ENCODE measurements at places on chromosomes 3 and 15.

- DNase-seq: no peak
Measured at GRCh38 chr15:67805666-67806516, 19.4 kb upstream of the SKOR1 start.

DNA sequence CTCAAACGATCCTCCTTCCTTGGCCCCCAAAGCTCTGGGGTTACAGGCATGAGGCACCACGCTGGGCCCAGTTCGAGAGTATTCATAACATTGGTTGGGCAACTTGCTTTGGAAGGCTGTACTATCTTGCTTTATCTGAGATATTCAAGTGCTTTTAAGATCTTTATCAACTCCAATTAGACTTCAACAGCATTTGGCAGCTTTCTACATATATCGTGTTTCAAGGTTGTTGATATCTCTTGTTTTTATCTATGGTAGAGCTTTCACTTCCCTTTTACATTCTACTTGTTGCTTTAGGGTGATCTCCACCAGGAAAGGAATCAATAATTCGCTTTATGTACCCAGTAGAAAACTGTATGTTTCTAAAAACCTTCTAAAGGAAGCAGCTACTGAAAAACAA, 395.3 kb downstream of the IL5RA start:
- DNase-seq: no peak

DNA sequence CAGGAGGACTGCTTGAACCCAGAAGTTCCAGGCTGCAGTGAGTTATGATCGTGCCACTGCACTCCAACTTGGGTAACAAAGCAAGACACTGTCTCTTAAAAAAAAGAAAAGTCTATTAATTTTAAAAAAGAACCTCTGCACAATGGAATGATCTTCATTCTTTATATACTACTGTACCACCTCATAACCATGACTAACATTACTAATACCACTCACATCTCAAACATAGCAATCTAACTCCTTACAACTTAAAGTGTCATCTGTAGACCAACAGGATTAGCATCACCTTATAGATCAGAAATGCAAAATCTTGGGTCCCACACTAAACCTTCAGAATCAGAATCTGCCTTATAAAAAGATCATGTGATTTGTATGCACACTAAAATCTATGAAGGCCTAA, 48.8 kb upstream of the MAP4 start:
- DNase-seq: no peak

GRCh38 chr15:98304371-98304770, 343.9 kb downstream of the ARRDC4 start:
- DNase-seq: no peak

DNA sequence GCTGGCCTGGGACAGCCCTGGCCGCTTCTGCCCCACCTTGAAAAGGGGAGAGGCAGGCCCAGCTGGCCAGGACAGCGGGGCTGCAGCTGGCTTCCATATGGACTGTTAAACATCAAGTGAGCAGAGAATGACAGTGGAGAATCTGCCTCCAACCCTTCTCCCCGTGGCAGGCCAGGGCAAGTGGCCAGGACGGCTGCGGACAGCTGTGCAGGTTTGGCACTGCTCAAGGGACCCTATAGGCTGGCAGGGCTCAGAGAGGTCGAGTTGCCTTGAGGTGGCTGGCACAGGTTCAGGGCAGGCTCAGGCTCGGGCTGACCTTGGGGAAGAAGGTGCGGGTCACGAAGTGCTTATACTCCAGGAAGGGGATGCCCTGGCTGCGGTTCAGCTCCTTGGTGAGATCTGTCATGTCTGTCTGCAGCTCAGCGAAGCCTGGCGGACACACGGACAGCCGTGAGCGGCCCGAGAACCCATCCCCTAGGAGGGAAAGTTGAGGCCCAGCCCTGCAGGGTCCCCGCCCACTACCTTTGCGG, 24.3 kb downstream of the H1-8 start:
- DNase-seq: no peak

DNA sequence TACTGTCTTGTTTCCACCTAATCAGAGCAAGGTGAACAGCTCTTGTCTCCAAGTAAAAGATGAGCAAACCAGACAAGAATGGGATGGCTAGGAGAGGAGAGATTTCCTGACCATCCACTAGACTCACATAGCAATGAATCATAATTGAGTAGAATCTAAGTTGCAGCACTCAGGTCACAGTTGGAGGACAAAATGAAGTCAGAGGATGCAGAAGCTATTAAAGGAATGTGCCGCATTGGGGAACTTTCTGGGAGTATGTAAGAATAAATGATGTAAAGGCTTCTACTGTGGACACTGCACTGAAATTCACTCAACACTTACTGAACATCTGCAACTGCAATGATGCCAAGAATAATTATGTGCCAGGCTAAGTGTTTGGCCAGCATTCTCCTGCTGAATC, 217.4 kb upstream of the WNT5A start:
- no peak for DNase-seq

GRCh38 chr3:133455960-133456359, 56.1 kb downstream of the BFSP2 start:
- no peak for DNase-seq

GRCh38 chr3:132180337-132180791, 136.8 kb upstream of the ACP3 start:
- DNase-seq: no peak

DNA sequence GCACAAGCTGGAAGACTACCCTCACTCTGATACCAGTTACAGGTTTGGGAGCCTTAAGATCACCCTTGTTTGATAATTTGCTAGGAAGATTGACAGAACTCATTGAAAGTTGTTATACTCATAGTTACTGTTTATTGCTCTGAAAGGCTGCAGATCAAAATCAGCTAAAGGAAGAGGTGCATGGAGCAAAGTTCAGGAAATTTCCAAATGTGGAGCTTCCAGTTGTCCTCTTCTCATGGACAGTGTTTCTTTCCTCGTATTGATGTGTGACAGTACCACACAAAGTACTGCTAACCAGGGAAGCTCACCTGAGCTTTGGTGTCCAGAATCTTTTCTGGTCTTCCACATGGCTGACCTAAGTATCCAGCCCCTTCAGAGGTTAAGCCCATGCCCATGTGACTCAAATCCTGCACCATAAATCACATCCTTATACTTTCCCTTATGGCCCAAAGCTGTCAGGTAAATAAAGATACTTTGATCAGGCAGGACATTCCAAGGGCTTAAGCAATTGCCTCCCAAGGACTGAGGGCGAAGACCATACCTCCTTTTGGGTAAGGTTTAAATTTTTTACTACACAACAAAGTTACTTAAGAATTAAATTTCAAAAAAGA, 93.1 kb upstream of the ZBED2 start:
- DNase-seq: no peak

GRCh38 chr3:98596541-98597500, 3.4 kb upstream of the CPOX start:
- no peak for DNase-seq

- DNase-seq: no peak
Measured at GRCh38 chr3:60053526-60054265, 1003.9 kb upstream of the CFAP20DC start.

- no peak for DNase-seq
Measured at GRCh38 chr3:73215281-73215680, 153.8 kb downstream of the EBLN2 start.

DNA sequence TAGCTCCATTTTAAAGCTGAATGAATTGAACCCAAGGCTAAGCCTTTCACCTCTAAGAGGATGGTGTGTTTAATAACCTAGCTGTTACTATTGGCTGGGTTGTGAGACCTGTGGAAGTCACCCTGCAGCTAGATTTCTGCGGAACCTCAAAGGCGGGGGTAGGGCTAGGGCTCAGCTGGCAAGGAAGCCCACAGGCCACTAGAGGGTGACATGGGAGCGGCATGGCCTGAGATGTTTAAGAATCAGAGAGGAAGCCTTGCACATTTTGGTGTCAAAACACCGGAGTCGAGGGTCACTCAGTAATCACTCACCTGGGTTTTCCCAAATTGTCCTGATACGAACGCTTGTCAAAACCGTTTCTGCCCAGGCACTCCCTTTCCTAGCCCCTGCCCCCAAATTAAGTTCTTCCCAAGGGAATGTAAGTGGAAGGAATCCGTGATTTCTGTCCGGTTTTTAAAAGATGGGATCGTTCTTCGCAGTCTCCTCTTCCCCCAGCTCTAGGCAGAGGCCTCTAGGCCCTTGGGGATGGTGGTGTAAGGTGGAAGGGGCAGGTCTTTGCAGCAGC, 3.8 kb upstream of the ACAD9 start:
- DNase-seq: peak; percentile 45

- no peak for DNase-seq
Measured at GRCh38 chr3:36867810-36868209, 77.0 kb downstream of the TRANK1 start.

GRCh38 chr3:105774444-105775180, 94.2 kb downstream of the CBLB start:
- DNase-seq: no peak

GRCh38 chr3:110174908-110175307, 837.6 kb upstream of the DPPA4 start:
- no peak for DNase-seq

GRCh38 chr15:68815598-68815997, 5.1 kb downstream of the ANP32A start:
- DNase-seq: no peak

GRCh38 chr15:40192942-40193341, 32.1 kb downstream of the BUB1B start:
- DNase-seq: no peak

DNA sequence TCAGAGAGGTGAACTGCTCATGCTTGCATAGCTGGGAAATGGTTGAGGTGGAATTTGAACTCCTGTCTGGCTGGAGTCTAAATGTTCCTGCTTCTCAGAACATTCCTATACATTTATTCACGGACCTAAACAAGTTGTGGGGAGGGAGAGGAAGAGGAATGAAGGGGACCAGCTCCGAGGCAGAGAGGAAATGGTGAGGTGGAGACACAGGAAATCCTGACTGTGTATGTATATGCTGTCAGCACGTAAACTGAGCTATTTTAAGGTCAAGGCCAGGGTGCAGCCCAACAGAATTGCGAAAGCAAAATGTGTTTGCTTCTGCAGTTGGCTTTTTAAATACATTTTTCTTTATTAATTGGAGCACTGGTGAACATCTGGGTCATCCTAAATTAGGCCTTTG, 74.1 kb upstream of the POMGNT2 start:
- DNase-seq: no peak

DNA sequence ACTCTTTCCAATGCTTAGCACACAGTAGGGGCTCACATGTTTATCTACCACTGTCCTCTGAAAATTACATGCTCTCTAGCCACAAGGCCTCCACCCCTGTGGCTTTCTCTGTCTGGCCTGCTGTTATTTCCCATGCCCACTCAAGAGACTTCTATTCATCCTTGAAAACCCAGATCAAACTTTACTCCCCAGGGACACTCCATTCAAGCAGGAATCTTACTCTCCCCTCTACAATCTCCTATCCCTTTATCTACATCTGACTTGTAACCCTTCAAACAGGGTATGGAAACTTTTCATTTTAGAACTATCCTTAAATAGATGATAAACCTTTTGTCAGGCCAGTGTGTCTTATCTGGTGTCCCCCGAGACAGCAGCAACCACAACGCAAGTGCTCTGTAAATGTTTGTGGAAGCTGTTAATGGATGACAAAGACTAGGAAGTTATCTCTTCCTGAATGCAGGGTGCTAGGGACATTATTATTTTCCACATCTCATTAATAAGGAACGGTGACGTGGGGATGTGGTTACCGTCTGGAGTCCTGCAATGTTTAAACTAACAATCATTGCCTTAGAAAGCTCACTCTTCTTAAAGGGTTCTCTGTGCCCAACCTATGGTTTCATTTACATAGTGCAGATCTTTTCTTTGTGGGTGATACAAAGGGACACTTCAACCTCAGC, 322.3 kb downstream of the ARRDC4 start:
- DNase-seq: no peak

DNA sequence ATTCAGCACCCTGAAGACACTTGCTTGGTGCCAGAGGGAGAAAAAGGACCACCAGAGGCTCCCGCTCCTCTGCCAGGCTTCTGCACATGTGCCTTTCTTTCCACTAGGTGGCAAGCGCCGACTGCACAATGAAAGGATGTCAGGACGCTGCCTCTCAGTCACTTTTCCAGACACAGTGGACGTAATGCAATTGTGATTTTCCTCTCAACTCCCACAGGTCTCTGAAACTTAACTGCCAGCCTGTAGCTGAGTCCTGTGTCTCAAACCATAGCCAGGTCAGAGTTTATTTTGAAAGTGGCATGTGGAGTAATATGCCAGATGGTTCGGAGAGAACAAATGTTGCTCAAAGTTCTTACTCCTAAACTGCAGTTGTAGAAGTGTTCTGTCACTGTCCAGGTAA, 162.9 kb downstream of the ITPR1 start:
- DNase-seq: no peak

- no peak for DNase-seq
Measured at GRCh38 chr3:112976001-112976400, 1.1 kb upstream of the CD200R1 start.

DNA sequence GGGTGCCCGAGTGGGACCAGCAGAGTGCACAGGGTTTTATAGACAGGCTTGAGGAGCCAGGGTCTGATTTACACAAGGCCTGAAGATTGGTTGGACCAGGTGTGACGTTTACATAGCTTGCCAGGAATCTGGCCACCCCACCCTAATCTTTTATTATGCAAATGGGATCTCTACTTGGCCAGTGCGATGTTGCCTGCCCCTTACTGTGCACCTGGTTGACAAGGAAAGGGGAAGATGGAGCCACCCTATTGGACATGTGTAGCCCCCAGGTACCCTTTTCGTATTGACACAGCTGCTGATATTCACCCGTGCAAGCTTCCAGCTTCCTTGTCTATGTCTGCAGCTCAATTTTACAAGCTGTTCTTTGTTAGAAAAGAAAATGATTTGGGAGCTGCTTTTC, 132.0 kb downstream of the ARNT2 start:
- DNase-seq: no peak

DNA sequence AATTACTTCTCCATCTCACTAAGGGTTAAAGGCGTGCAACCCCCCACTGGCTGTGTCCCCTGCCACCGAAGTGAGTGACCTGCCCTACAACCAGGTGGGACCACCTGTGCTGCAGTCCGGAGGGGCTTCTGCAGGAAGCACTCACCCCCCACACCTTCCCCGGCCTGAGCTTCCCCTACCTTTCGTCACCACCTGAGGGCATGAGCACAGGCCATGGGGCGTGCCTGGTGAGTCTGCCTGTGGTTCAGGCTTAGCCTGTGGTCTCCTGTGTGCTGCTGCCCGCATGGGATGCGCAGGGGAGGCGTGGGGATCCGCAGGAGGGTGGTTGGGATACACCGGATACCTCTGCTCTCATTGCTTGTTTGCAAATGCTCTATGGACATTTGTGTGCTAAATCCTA, 46.0 kb downstream of the KLHL25 start:
- no peak for DNase-seq

DNA sequence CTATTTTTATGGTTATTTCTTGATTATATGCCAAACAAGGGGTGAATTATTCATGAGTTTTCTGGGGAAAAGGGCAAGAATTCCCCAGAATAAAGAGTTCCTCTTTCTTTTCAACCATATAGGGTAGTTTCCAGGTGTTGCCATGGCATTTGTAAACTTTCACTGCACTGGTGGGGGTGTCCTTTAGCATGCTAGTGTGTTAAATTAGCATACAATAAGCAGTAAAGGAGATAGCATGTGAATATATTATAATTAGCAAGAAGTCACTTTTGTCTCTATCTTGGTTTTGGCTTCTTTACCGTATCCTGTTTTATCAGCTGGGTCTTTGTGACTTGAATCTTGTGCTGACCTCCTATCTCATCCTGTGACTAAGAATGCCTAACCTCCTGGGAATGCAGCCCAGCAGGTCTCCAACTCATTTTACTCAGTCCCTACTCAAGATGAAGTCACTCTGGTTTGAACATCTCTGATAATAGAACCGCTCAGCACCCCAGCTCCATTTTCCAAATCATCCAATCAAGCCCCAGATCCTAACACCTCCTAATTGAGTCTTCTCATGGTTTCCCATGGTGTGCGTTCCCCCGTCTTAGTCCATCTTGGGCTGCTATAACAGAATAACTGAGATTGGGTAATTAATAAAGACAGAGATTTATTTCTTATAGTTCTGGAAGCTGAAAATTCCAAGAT, 3.4 kb upstream of the SELENOT start:
- no peak for DNase-seq
